ENCODE measurements at places on chromosomes 7 and 10.

DNA sequence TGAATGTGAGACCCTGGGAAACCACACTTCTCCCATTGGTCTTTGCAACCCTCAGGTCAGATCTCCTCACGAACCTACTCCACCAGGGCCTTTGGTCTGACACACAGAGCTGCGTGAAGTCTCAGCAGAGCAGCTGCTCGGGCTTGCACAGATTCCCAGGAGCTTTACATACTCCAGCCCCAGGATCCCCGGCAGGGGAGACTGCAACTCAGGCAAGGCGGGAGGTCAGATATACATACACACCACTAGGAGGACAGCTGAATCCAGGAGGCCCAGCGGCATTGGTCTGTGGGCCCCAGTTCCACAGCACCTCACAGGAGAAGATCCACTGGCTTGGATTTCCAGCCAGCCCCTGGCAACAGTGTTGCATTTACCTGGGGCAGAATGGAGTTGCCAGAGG, 239.2 kb downstream of the GPAM start:
- DNase-seq: no peak

DNA sequence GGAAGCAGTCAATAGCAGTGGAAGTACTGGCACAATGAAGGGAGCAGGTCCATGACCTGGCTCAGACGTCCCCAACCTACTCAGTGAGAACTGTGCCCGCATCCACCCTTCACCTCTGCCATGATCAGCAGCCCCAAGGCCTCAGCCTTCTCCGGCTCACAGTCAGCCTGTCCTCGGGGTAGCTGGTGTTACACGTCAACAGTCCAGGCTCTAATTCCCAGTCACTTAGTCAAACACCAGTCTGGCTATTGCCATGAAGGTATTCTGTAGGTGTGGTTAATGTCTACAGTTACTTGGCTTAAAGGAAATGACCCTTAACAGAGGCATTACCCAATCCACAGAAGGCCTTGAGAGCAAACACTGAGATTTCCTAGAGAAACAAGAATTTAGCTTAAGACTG, 49.1 kb downstream of the GRB10 start:
- no peak for DNase-seq

- DNase-seq: no peak
These were observed 6.4 kb downstream of the KIAA1549 start for GRCh38 chr7:138974675-138975292.

DNA sequence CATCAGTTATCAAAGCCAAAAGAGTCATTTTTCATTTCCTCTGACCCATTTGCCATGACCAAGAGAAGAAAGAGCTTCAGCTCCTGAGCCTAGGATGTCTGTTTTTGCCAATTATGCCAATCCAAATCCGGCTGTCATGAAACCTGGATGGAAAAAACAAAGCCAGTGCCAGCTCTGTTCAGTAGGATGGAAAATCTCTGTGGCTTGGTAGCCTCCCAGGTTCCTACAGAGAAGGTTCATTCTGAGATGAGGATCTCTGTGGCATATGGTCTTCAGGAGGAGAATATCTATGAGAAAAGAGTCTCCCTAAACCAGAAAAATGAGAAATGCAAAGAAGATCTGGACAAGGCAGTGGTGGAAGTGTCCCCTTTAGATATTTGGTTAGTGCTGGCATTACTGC, 475.4 kb downstream of the CNTNAP2 start:
- DNase-seq: no peak

DNA sequence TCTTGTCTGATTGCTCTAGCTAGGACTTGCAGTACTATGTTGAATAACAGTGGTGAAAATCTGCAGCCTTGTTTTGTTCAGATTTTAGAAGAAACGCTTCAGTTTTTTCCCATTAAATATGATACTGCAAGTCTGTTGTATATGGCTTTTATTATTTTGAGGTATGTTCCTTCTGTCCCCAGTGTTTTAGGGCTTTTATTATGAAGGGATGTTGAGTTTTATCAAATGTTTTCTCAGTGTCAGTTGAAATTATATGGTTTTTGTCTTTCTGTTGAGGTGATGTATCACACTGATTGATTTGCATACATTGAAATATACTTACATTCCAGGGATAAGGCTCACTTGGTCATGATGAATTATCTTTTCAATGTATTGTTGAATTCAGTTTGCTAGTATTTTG, 60.5 kb upstream of the HELLS start:
- no peak for DNase-seq

- no peak for DNase-seq
These were observed 32.1 kb upstream of the SLC26A4 start for GRCh38 chr7:107628461-107629064.

DNA sequence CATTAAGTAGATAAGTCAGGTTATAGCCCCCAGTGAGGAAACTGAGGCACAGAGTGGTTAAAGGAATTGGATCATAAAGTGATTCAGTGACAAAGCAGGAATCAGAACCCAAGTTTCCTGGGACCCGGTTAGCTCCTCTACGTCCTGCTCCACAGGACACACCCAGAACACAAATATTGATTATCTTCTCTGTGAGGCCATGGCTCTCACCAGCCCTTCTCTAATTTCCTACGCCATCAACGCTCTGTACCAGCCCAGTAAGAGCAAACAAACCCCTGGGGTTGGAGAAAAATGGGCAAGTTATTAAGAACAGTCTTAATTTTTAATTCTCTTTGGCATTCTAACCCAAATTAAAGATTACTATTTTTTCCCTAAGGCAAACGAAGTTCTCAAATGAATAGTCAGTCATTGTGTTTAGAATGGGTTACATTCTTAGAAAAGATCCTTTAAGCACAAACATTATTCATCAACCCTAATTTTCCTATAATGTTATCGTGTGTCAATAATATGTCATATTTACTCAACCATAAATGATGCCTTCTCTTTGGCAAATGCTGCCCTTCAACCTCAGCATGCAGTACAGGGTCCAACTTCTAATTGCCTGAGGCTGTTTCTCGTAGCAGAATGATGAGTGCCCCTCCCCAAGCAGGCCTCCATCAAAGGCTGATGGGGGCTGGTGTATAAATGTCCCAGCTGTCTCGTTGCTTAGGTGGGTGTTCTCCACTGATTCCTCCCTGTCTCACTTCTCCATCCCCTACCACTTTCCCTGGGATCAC, 25.4 kb upstream of the TM9SF3 start:
- DNase-seq: no peak

- DNase-seq: no peak
These were observed 82.9 kb upstream of the AFAP1L2 start for GRCh38 chr10:114486938-114487814.

DNA sequence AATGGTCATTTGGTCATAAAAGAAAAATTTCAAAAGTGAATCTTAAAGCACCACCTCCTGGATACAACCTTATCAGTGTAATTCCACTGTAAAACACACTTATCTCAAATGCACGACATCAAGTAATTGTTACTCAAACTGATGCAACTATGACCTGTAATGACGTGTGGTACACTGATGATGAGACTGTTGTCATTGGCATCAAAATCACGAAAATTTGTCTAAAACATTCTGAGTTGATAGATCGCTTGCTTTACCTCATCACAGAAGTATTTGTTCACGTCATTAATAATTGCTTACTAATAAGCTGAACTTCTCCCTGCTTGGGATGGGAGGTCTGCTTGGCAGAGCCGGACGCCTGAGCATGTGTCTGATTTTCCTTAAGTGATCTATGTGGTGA, 221.8 kb upstream of the KLF6 start:
- no peak for DNase-seq

DNA sequence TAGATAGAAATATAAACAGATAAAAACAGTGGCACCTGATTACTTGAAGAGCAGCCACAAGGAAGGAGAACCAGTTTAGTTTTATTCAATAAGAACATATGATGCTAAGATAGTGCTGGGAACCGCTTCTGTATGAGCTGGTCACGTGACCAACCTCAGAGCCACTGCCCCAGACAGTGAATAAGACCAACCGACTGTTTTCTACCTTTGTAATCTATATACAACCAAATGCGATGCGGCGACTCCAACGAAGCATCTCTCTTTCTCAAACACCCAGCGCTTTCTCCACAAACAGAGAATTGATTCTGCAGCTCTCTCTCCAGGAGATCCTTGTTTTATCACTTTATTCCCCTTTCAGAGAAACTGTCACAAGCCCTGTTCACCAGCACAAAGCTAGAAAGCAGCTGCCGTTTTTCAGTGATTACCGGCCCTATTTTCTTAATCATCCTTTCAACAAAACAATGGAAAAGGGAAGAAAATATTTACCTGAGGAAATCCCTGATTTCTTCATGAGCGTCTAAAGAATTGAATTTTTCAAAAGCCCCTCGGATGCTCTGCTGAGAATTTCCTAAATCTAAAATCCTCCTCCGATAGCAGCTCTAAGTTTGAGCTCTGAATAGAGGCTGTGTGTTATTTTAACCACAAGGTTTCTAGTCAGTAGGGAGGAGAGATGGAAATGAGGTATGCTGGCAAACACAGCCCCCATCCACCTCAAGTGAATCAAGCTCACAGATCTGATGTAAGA, 55.7 kb upstream of the JCAD start:
- DNase-seq: no peak

GRCh38 chr7:10767771-10768170, 205.9 kb upstream of the PHF14 start:
- no peak for DNase-seq

DNA sequence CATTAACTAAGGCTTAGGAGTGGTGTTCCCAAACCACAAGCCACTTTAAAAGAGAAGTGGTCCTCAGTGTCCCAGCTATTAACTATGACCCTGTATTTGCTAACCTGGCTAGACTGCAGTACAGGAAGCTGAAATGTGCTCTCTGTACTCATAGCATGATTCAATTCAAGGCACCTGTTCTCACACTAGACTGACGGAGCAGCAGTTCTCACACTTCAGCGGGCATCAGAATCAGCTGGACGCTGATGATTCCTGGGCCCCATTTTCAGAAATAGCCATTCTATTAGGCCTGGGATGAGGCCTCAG, 24.5 kb upstream of the MSRB2 start:
- DNase-seq: no peak

GRCh38 chr7:30166155-30166840, 31.5 kb downstream of the MTURN start:
- peak; percentile 51 for DNase-seq

- no peak for DNase-seq
These were observed 201.5 kb downstream of the ADAM12 start for GRCh38 chr10:126186766-126187165.

DNA sequence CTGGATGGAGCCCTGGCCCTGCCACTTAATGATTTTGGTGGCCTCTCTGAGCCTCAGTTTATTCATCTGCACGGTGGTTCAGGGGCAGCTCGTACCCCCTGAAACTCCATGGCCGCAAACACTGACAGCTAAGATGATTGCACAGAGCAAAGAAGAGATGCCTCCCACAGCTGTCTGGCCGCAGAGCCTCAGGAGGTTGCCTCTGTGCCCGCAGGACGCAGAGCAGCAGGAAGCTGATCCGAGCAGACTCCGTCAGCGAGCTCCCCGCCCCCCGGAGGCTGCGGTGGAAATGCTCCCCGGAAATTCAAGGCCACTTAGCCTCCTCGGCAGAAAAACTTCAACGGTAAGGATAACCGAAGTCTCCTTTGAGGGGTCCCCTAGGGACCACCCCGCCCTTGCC, 30.2 kb upstream of the C10orf53 start:
- no peak for DNase-seq

DNA sequence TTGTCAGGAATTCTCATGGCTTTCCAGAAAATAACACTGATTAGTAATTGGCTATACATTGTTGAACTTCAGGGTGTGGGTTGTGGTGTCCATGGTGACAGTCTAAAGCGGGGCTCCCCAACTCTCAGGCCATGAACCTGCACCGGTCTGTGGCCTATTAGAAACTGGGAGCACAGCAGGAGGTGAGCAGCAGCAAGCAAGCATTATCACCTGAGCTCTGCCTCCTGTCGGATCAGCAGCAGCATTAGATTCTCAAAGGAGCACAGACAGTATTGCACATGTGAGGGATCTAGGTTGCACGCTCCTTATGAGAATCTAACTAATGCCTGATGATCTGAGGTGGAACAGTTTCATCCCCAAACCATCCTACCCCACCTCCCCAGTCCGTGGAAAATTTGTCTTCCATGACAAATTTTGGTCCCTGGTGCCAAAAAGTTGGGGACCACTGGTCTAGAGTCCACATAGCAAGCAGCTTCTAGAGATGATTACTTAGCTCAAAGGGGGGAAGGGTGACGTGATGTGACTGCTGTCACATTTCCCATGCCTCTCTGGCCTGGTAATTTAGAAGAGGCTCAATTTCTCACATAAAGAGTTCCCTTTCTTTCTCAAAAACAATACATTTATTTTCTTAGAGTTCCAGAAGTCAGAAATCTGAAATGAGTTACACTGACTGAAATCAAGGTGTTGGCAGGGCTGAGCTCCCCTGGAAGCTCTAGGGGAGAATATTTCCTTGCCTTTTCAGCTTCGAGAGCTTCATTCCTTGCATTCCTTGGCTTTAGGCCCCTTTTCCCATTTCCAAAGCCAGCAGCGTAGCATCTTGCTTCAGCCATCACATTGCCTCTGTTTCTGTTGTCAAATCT, 17.6 kb upstream of the FAM221A start:
- DNase-seq: no peak

Data from NCI-H2107 (cell line).